ENCODE measurements at places on chromosomes 1 and 21.

GRCh38 chr1:155179112-155180031, 5.7 kb downstream of the TRIM46 start:
- no peak for DNase-seq

- DNase-seq = no peak
These were observed 71.2 kb downstream of the DAP3 start for GRCh38 chr1:155759966-155760630.

DNA sequence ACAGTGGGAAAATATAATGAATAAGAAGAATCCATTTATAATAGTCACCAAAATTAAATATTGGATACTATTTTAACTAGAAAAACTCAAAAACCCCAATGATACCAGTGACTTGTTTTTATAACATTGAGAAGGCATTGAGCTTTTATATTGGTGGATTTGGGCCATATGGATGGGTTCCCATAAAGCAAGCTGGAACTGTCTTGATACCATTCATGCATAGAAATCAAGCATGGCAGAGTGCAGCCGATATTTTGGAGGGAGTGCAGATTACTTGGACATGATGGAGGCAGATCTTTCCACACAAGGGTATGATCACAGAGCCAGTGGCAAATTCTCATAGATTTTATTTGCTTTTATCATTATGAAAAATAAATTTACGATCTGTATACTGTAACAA, 3.8 kb upstream of the RWDD3 start:
- DNase-seq = no peak

GRCh38 chr1:219413536-219413935, 199.4 kb downstream of the ZC3H11B start:
- no peak for DNase-seq

DNA sequence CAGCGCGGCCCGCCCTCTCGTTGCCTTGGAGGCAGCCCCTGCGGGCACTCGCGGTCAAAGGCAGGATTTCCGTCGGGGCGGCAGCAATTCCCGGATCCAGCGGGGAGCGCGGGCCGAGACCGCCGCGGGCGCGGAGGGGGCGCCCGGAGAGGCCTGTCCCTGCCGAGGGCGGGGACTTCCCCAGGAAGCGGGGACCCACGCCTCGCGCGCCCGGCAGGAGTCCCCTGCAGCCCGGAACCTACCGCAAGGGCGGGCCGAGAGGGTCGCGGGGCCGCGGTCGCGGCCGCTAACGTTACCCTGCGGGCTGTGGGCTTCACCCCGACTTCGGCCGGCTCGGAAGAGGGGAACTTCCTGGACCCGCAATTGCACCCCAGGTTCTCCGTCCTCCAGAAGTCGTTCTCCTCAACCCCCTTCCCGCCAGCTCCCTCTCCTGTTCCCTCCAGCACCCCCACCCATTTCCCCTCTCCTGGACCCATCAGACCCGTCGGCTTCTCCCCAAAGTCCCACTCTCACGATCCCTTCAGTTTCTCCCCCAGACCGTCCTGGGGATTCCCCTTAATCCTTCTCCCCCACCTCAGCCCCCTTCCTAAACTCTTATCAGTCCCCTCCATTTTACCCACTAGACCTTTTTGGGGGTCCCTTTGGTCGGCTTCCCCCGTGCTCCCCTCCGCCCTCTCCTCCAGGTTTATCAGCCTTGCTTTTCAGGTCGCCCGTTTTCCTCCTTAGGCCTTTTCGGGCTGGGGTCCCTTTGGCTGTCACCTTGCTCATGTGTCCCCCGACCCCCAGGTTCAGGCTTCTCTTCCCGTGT, 604 bp downstream of the FGR start:
- DNase-seq = peak; percentile 73

- no peak for DNase-seq
These were observed 228.8 kb downstream of the PBX1 start for GRCh38 chr1:164787834-164788231.

GRCh38 chr1:73475316-73475870, 722.6 kb downstream of the LRRIQ3 start:
- no peak for DNase-seq

DNA sequence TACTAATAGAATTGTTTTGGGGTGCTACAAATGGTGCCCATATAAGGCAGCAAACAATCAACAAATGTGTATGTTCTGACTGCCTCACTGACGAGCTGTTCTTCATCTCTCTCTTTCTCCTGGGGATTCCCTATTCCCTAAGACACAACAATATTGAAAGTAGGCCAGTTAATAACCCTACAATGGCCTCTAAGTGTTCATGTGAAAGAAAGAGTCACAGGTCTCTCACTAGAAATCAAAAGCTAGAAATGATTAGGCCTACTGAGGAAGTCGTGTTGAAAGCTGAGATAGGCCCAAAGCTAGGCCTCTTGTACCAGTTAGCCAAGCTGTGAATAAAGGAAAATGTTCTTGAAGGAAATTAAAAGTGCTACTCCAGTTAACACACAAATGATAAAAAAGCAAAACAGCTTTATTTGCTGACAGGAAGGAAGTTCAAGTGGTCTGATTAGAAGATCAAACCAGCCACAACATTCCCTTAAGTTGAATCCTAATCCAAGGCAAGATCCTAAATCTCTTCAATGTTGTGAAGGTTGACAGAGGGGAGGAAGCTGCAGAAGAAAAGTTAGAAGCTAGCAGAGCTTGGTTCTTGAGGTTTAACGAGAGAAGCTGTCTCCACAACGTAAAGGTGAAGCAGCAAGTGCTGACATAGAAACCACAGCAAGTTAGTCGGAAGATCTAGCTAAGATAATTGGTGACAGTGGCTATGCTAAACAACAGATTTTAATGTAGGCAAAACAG, 26.3 kb downstream of the ATP2B4 start:
- no peak for DNase-seq

DNA sequence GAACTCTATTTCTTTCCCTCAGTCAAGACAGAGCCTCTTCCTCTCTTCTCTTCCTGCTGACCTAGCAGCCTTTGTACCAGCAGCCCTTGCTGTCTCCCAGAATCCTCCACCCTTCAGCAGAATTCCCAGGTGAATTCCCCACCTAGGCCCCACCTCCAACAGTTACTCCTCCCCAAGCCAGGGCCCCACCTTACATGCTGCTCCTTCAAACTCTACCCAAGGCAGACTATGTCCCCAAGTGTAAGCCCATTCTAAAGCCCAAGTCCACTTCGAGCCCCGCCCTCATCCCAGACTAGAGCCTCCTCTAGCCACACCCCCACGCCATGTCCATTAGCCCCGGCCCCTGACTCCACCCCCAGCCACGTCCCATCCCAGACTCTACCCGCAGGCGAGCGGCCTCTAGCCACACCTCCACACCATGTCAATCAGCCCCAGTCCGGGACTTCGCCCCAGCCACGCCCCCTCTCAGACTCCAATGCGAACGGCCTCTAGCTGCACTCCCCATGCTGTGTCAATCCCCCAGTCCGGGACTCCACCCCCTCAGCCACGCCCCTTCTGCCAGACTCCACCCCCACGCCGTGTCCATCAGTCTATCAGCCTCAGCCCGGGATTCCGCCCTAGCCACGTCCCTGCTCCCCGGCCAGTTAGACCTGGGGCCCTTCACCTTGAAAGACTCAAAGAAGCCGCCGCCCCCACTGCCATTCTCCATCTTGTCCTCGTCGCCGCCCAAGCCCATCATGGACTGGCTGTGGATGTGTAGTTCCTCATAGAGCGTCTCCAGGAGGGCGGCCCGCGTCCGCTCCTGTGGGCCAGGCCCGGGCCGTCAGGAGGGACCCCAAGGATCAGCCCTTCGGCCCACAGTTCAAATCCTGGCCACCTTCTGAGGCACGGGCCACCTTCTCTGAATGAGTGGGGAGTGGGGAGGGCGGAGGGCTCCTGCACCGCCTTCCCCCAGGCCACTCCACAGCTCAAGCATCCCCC, 61.3 kb downstream of the RAP1GAP start:
- DNase-seq = peak; percentile 69

DNA sequence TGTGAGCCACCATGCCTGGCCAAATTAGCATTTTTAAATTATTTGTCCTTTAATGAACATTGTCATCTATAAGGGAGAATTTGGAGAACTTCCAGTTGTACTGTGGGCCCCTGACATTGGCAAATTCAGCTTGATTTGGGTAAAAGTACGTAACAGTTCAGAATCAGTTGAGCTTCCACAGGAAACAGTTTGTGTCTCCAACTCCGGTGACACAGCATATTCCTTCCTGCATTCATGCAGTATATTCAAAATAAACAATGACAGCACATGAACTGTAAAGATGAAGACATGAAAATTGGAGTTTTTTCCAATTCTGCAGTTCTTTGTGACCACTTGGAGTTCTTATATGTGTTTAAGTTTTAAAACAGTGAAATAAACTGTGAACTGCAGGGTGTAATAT, 28.2 kb downstream of the RNF220 start:
- DNase-seq = no peak

GRCh38 chr21:34732388-34732821, 63.6 kb downstream of the CLIC6 start:
- no peak for DNase-seq

DNA sequence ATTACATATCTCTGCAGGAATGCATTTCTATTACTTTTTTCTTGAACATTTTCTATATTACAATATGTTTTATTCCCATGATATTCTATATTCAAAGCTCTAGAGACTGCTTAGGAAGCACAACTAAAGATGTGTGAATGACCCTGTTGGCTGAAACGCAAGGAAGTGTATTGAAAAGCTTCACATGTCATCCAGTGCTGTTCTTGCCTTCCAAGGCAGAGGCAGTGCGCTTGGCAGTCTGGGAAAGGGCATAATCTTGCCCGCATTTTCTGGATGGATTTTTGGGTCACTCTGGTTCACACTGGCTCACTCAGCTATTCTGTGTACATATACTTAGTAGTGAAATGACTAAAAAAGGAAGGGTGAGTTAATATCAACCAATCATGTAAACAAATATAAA, 262.4 kb downstream of the PTPRC start:
- DNase-seq = no peak

GRCh38 chr1:110148961-110149360, 1.3 kb upstream of the SLC6A17 start:
- no peak for DNase-seq

GRCh38 chr1:147605591-147605990, 64.3 kb downstream of the BCL9 start:
- DNase-seq = no peak

GRCh38 chr1:53470155-53470554, 11.0 kb downstream of the DMRTB1 start:
- DNase-seq = peak; percentile 97

GRCh38 chr1:196078691-196079090, 529.5 kb downstream of the KCNT2 start:
- no peak for DNase-seq

GRCh38 chr1:21532992-21533534, 23.8 kb downstream of the ALPL start:
- DNase-seq = no peak

DNA sequence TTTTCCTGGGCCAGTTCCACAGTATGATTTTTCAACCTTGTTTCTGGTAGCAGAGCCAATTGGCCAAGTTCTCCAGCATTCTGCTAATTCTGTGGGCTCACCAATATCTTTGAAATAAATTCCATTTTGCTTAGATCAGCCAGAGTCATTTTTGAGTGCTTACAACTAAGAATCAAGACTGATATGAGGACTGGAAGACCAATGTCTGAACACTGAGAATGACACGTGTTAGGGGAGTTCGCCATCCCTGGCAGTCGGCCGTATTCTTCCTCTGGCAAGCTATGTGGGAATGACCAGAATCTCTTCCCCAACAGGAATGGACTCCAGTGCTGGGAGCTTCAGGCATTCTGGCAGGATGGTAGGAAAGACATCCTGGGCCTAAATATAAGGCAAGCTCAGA, 4.9 kb upstream of the TENT5C start:
- DNase-seq = no peak
